GM12891 (cell line): ENCODE measurements at places on chromosomes 12 and 14.

- no peak for DNase-seq
Observed at GRCh38 chr14:21382095-21382494, 1.7 kb downstream of the SUPT16H start.

DNA sequence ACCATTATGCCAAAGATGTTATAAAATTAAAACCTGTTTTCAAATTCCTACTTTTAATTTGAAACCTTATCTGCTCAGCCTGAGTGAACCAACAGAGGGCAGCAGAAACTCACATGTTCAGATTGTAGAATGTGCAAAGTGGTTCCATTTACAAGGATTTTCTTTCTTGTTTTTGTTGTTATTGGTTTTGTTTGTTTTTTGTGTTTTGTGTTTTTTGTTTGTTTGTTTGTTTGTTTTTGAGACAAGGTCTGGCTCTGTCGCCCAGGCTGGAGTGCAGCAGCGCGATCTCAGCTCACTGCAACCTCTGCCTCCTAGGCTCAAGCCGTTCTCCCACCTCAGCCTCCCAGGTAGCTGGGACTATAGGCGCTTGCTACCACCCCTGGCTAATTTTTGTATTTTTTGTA lies 22.8 kb upstream of the GARIN2 start:
- no peak for DNase-seq

DNA sequence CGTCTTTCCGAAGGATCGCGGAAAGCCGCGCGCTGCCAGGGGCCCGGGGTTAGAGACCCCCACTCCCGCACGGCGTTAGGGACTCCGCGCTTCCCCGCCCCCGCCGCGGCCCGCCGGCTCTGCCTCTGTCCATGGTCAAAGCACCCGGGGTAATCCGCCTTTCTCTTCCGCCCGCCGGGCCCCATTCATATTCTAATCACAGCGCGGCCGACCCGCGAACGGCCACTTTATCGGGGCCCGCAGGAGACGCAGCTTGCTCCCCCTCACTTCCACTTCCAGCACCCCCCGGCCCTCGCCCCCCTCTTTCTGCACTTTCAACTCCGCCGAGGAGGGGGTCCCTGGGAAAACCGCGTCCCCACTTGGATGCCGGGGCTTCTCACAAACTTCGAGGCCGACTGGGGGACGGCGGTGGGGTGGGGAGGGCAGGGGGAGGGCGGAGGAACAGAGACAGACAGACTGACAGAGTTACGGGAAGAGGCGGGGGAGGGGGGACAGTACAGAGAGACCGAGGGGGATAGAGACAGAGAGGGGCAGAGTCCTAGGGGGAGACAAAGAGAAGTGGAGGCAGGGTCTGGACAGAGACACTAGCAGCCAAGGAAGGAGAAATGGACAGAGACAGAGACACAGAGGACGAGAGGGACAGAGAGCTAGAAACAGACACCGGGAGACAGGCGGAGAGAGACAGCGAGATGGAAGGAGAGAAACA lies 1.1 kb upstream of the RFX4 start:
- DNase-seq: peak; percentile 20

DNA sequence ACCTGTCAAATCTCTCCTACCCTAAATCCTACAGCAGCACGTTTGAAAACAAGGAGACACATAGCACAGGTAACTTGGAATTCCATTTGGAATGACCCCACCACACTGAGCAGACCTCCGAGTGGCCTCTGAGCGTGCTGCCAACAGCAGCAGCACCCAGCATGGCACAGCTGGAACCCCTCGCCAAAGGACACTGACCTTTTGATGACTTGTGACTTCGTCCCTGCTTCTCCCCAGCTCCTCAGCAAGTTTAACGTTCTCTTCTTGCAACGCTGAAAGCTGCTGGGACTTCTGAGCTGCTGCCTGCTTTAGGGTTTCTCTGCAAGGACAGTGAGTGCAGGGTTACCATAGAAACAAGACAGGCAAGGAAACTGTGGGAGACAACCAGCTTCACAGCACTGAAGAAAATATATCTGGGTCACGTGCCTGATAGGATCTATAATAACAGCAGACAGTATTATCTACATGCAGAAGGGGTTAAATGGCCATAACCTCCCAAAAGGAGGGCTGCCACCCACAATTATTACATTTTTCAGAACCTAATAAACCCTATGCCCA lies 43.3 kb upstream of the VPS33A start:
- no peak for DNase-seq

DNA sequence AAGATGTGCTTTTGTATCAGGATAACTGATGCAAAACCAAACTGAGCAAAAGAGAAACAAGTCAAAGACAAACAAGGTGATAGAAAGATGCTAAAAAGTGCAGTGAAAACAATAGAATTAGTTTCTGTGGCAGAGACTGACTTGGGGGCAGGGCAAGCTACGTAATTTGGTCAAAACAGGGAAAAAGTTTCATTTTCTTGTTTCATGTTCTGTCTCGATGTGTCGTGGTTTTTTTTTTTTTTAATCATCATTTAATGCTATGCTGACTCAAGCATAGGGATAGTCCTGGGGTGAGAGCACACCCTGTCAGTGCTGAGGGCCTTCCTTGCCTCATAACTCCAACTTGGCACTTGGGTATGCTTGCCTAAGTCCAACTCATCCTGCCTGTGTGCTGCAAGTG lies 144.1 kb upstream of the PTPRQ start:
- no peak for DNase-seq

DNA sequence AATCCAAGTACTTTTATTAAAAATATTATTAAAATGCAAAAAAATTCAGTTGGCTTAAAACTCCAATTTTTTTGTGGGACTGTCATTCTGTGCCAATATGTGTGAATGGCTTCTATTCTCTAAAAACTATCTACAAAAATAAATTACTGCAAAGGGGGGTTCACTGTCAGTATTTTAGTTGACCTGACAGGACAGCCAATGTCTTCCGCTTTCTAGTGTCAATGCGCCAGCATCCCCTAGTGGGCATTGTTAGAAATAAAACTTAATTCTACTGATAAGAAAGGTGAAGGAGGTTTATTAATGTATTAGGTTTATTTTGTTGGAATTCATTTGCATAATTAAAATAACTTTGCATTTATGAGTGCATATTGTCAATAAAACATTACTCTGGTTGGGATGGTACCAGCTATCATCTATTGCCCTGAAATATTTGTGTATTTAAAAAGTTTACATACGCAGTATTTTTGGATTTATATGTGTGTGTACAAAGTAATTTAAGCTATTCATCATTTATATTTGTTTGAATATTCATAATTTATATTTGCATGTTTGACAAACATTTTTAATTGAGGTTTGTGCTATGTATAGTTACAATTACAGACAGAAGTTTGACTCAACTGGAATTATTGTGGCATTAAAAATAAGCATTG lies 527.2 kb downstream of the FLRT2 start:
- no peak for DNase-seq

DNA sequence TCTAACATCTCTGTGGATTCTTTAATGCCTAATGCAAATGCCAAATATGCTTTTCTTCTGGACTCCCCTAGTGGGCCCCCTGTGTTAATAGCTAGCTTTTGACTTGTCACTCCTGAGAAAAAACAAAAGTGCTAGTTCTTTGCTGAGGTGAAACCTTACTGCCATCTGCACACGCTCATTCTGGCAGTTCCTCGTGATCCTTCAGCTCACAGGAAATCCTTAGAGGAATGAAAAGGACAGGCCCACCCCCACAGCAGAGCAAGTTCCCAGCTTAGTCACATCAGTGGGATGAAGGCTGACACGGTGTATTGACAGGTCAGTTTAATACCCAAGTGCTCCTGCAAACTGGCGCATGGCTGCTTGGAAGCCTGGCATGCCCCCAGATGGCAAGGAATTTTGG lies 165.1 kb upstream of the ATP2B1 start:
- DNase-seq: no peak

- no peak for DNase-seq
Observed at GRCh38 chr14:32028599-32028998, 48.5 kb upstream of the ARHGAP5 start.

GRCh38 chr14:95043314-95043713 lies 114.0 kb downstream of the DICER1 start:
- DNase-seq: no peak

- no peak for DNase-seq
Observed at GRCh38 chr14:74784634-74785033, 21.5 kb downstream of the YLPM1 start.
